ENCODE measurements at places on chromosomes 4 and X.

GRCh38 chr4:86107112-86107511, 252.7 kb downstream of the MAPK10 start:
- no peak for DNase-seq

DNA sequence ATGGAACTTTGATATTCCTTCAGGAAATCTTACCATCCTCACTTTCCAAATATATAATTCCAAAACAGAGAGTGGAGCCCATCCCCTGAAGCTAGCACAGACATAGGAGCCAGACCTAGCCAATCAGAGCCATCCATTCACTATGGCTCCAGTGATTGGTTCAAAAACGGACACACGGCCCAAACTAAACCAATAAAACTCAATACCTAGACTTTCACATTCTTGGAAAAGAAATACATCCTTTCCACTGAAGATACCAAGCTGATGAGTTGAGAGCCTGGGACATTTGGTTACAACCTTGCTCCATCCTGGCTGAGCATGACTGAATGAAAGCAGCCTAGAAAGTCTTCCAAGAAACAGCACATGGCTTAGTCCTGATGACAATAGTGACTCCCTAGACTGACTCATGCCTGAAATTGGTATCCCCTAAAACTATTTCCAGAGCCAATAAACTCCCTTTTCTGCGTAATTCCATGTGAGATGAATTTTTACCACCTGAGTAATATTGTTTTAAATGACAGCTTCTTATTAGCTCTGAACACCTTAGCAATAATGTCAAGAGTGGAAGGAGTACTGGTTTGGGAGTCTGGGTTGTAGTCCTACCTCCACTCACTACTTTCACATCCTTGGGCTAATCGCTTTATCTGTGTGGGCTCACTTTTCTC, 189.6 kb upstream of the LNX1 start:
- no peak for DNase-seq

DNA sequence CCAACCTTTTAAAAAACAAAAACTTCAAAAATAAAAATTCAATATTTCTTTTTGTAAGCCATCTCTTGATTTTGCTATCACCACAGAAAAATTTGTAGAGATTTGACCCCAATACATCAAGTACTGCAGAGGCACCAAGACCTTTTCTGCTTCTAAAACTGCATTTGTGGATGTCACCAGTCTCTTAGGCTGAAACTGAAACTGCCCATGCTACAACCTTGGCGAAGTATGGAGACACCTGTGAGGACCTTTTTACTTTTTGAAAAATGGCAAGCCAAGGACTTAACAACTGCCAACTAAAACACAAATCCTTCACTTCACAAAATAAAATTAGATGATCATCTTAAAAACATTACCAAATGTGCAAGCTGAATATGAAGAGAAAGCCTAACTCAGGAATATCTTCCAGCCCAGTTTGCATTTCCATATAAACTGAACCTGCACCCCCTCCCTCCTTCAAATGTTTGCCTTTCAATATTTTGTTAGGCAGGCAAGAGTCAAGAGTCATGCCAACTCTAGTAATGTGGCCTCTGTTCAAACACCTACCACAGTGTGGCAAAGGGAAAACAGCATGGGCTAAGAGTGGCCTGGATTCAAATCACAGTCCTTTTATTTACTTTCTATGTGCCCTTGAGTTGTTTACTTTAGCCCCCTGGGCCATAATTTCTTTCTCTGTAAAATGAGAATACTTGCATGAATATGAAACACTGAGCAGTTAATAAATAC, 389.4 kb downstream of the OPHN1 start:
- DNase-seq, result no peak

- no peak for DNase-seq
Measured at GRCh38 chr4:147991543-147992283, 259.8 kb downstream of the ARHGAP10 start.

GRCh38 chr4:113499696-113500095, 261.8 kb downstream of the CAMK2D start:
- DNase-seq, result no peak

- DNase-seq, result no peak
Measured at GRCh38 chr4:38236003-38236402, 275.8 kb downstream of the PTTG2 start.

GRCh38 chrX:12956704-12957534, 18.0 kb upstream of the TMSB4X start:
- DNase-seq, result no peak

DNA sequence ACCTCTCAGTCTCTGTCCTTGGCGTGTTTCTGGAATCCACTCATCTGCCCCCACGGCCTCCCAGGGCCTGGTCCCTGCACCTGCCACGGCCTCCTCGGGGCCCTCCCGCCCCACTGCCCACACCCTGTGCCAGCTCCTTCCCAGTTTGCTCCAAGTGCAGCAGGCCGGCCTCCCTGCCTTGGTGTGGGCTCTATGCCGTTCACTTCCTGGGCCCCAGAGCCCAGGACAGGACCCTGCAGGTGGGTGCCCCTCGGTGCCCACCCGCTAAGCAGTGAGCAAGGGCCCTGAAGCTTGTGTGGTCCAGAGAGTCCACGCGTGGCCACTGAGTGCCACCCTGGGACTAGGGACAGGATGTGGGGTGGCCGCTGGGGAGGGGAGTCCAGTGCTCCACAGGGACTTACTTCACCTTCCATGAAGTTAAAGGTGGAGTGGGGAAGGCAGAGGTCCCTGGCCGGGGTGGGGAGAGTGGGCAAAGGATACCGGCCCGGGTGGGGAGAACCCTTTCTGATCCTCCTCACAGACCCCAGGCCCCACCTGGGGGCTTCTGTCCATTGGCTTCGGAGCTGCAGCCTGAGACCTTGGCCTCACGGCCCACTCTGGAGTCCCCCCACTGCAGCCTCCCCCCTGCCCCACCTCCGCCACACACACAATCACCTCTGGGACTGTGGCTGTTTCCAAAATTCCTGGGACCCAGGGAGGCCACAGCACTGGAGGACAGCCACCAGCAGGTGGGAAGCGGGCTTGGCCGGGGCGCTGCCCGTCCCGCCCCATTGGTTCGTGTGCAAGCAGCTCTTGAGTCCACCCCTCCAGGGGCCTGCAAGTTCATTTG, 60.0 kb upstream of the NKX1-1 start:
- no peak for DNase-seq

DNA sequence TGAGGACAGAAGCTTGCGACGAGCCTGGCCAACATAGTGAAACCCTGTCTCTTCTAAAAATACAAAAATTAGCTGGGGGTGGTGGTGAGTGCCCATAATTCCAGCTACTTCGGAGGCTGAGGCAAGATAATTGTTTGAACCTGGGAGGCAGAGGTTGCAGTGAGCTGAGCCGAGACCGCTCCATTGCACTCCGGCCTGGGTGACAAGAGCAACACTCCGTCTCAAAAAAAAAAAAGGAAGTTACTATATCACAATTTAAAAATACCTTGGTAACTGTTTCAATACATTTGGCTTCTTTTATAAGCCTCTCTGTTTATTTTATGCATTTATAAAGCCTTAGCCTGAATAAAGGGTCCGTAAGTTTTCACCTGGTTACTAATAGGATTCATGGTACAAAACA, 46.6 kb upstream of the CHRNA9 start:
- no peak for DNase-seq

DNA sequence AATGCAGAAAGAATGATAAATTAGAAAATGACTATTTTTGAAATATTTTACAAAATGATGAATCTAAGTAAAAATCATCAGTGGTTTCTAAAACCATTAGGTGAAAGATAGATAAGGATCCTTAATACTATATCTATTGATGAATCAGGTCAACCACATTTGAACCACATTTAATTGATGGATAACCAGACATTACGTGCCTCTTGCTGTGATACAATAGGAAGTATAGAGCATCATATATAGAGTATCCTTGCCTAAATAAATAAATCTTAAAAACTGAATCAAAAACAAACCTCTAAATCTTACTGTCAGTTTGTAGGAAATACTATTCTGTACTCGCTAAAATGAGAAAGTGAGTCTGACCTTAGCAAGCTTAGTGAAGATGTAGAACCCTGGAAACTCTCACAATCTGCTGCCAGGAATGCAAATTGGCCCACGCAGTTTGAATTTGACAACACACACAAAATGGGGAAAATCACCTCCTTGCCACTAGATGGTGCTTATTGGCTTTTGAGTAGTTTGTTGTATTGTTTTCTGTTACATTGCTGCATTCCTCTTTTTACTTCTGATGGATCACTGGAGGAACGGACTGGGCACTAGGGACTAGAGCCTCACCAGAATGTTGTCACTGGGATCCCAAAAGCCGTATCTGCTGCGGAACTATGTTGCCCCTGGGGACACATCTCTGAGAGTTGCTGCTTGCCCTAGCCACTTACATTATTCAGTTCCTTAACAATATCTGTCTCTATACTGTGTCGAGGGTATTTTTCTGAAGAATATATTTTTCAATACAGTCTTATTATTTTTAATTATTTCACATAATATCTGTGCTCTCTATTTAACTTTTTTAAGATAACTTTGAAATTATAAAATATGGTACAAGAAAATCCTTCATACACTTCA, 25.4 kb upstream of the SLAIN2 start:
- DNase-seq, result no peak

Measured in T-helper 17 cell (primary cell).